ENCODE measurements at places on chromosomes 7 and 10.
A peak's percentile ranks its signal among the peaks of the same experiment; 100 is the strongest.

- DNase-seq = no peak
Observed at GRCh38 chr10:4070921-4071660, 286.1 kb upstream of the KLF6 start.

DNA sequence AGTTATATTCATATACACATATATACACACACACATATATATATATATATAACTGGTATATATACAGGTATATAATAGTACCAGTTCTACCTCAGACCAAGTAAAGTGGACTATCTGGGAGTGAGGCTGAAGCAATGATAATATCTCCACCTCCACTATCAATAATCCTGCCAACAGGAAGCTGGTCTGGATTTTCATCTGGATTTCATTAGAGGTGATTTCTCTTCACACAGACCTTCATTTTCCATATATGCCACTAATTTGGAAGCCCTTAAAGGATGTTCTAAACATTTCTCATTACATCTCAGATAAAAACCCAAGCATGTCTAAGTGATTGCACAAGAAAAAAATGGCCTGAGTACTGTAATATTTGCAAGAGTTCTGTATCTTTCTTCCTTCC lies 1.7 kb upstream of the SLC35B4 start:
- DNase-seq = no peak

- DNase-seq = no peak
Observed at GRCh38 chr10:90992462-90992861, 71.6 kb upstream of the ANKRD1 start.

DNA sequence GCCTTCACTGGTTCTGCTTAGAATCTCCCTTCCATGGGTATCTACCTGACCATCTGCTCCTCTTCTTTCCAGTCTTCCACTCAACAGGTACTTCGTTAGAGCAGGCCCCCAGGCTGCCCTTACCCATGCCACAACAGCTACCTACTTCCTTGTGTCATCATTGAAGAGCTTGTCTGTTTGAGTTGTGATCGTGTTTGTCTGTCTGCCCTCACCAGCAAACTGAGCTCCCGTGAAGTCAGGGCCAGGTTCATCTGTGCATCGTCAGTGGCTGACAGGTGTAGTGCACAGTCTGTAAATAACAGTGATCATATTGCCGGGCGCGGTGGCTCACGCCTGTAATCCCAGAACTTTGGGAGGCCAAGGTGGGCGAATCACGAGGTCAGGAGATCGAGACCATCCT lies 5.0 kb downstream of the NIPSNAP2 start:
- no peak for DNase-seq

DNA sequence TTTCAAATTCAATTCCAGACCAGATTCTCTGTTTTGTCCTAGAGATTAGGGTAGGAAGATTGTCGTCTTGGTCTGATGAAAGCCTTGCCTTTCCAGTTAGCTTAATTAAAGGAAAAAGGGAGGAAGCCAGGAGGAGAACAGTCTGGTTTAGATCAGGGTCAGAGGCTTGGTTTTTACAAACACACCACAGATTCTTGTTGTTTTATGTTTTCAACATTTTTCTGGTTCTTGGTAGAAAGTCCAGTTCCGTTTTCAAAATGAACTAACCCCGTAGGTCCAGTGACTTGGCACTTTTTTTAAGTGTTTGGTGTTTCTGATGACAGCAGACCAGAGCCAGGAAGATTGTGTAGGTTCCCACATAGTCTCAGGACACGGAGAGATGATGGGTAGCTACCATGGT lies 167.1 kb upstream of the INHBA start:
- DNase-seq = no peak

DNA sequence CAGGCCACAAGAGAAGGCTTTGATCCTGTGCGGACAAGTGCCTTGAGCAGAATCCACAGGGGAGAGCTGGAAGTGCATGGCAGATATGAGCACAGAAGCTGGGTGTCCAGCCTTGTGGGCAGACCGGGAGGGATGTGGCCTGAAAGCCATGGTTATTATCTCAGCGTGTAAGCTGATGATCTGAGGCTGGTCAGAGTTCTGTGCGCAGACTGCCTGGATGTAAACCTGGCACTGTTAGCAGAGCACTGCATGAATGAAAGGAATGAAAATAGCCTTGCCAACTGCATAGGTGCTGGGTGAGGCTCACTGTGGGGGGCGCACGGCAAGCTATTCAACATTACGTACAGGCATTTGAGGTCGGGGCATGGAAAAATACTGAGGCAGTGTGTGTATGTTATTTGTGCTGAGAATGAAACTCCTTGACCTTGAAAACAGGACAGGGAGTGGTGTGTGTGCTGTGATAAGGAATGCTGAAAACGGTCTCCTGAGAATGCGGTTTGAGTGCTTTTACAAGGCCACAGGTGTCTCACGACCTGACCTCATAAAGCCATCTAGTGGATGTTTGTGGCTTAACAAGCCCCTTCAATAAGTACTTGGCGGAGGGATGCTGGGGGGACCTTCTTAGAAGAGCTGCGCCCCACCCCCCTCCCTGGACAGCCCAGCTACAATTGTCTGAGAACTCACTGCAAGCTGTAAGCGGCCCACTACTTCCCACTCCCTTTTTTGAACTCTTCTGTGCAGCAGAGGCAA lies 18.7 kb downstream of the AKR1C1 start:
- DNase-seq = peak; percentile 23

DNA sequence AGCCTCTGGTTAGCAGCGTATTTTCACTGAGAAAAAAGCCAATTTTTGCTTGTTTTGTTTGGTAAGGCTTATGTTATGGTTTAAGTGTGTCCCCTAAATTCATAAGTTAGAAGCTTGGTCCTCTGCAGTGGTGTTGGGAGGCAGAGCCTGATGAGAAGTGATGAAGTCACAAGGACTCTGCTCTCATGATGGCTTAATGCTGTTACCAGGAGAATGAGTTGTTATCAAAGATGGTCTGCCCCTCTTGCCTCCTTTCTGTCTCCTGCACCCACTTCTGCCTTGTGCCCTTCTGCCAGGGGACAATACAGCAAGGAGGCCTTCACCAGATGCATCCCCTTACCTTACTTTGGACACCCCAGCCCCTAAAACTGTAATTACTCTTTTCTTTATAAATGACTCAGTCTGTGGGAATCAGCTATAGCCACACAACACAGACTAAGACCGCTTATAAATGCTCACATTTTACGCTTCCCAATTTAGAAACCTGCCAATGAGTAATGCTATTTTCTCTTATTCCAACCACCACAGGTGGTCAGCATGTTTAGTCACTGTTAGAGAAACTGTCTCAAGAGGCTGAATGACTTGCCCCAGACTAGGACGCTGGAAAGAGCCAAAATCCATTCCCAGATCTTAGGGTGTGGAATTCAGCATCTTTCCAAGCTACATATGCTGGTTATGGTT lies 6.1 kb upstream of the PKD1L1 start:
- peak; percentile 92 for DNase-seq

GRCh38 chr10:91385306-91386085 lies 24.6 kb upstream of the HECTD2 start:
- no peak for DNase-seq

- no peak for DNase-seq
Observed at GRCh38 chr10:73113551-73113950, 3.3 kb downstream of the NUDT13 start.

DNA sequence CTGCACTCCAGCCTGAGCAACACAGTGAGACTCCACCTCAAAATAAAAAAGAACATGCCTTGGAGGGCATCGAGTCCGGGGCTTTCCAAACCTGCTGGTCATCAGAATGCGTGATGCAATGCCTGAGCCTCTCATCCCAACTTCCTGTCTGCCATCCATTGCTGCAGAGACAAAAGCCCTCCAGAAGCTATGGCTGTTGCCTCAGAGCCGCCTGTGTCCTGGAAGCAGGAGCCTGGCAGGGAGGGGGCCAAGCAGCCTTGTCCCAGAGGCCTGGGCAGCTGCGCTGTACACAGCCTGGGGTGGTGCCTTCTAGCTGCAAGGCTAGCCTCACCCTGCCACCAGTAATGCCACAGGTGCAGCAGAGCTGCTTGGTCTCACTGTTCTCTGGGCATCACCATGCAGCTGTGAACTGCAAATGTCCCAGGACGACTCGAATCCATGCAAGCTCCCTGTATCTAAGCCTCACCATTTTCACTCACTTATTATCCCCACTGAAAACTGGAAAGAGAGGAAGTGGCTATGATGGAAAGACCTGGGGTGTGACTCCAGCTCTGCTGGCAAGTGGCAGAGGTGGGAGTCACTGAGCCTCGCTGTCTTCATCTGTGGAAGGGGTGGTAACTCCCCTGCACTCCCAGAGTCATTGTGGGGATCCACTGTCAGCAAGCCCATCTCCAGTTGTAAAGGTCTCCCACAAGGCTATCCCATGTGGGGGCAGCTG lies 7.0 kb downstream of the ALOX5 start:
- DNase-seq = no peak

GRCh38 chr7:27661811-27662489 lies 733 bp downstream of the HIBADH start:
- peak; percentile 40 for DNase-seq

- DNase-seq = peak; percentile 75
Observed at GRCh38 chr7:45874408-45875131, 1.7 kb upstream of the CCDC201 start.
